Kidney glomerular epithelial cell (primary cell): ENCODE measurements at places on chromosomes 5 and 9.

DNA sequence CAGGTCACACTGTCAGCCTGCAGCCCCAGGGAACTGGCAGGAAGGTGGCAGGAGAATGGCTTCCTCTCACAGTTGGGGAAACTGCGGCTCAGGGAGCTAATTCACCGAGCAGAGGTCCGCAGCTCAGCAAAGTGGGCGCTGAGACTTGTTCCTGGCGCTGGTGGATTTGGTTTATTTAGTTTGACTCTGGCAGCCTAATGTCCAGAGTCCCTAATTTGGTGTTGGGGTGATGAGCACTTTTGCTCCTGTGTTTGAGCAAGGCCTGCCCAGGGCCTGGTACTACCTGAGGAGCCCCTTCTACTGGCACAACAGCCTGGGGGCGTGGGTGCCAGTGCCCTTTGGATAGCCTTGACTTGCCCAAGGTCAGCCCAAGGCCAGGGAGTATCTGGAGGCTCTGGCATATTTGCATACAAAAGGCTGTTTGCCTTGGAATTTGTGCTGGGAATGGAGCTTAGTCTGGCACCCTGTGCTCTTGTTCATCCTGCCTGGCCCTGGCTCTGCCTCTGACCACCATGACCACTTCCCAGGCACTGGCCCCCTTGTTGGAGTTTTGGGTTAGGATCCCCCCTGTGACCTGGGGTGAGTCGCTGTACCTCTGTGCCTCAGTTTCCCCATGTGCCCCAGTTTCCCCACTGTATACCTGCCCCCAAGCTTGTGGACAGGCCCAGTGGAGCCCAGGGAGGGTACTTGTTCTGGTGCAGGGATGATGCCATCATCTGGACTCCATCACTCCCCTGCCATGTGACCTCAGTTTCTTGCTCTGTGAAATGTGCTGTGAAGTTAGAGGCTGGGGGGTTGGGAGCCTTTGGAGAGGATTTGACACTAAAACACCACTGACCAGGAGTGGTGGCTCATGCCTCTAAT is 1.4 kb downstream of the SUSD3 start:
- no peak for DNase-seq

DNA sequence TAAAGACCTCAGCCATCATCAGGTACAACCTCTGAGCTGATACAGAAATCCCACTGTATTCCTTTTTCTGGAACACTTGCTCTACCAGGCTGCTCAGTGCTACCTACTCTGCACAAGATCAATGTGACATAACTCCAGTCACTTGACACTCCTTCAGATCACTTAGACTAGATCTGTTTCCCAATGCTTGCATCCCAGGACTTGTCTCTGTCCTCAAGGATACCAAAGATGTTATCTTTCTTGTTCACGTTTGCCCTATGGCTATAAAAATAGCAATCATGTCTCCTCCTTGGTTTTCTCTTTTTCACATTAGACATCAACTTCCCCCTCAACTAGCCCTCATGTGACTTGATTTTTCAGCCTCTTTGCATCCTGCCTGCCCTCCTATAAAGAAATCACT is 188.1 kb upstream of the PTGER4 start:
- DNase-seq, result no peak

DNA sequence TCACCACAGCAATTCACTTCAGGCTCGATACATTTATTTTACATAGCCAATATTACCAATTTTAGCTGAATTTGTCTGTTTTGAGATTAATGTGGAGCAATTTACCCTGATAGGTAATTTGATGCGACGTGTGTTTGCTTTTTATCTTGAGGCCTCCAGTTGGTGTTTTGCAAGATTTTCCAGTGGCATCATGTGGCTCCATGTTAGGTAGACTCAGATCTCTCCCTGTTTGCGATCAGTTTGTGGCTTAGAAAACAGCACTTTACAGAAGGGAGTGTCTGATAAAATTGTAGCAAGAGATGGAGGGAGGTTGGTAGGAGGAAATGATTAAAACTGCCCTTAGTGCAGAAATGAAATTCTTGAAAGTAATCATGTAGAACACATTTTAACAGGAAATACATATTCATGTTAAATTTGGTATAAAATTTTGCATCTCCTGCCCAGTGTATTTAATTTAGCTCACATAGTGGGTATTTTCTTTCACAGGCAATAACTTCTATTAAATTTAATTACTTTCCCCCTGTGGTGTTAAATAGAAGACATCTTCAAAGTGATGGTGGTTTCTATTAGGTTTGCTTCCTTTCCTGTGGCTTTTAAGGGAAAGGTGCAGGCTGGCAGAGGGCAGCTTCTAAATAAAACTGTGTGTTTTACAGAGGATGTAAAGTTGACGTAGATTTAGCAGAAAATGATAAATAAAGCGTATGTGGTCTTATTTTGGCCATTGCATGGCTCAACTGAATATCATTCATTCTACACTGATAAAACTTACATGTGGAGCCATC is 135.8 kb downstream of the KDM4C start:
- DNase-seq, result no peak

- DNase-seq, result no peak
These were observed 172.0 kb upstream of the KLF9 start for GRCh38 chr9:70586476-70586875.

- DNase-seq, result peak; percentile 11
These were observed 543.1 kb downstream of the KIF4B start for GRCh38 chr5:155556700-155557099.

DNA sequence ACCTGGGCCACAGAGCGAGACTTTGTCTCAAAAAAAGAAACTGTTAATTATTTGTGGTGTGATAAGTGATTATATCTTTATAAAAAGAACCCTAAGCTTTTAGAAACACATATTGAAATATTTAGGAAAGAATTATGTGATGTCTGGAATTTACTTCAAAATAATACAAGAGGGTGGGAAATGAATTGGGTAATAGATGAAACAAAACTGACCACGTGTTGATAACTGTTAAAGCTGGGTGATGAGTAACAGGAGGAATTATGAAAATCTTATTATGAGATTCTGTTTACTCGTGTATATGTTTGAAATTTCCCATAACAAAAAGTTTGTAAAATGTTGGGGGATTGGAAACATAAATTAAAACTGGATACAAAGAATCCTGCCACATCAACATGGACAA is 33.0 kb upstream of the PPP2CA start:
- DNase-seq, result no peak

DNA sequence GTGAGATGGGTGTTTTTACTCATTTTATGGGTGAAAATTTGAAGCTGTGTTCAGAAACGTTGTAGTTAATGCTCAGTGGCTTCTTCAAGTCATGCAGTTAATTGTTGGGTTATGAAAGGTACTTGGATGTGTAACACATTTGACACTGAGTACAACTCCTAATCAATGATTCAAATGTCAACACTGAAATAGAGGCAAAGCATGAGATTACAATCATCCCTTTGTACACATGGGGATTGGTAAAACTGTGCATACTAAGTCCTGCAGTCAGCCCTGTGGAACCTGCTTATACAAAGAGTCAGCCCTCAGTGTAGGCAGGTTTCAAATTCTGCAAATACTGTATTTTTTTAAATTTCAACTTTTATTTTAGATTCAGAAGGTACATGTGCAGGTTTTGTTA is 3.3 kb downstream of the ABLIM3 start:
- no peak for DNase-seq
